ENCODE measurements at places on chromosomes 1 and 21. TPM values are rescaled to one million over a fixed set of nuclear protein-coding genes. Genes with fewer than 3 reads are reported as not detected.

DNA sequence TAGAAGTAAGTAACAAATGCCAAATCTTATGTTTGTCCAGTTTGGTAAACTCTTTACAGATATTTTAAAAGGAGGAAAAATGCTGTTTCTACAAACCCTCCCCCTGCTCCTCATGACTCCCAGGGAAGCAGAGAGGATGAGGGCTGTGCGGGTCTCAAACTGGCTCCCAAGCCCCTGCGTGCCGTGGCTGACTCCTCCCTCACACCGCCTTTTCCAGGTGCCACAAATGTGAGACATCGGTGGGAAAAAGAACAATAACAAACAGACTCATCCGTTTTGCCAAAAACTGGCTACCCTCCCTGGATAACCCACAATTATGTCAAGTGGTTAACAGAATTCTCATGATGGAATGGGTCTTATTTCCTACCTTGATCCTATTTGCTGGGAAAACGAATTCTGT, 594.6 kb downstream of the PTPRU start:
- H3K27me3 ChIP-seq, result no peaks in the 10 kb centered on the region
- no peak overlapping the region for H3K27ac ChIP-seq
- no peak for DNase-seq
- no peaks in the 10 kb centered on the region for H3K36me3 ChIP-seq
- no peak overlapping the region for H3K4me3 ChIP-seq
- no peaks in the 10 kb centered on the region for H3K4me1 ChIP-seq

- H3K27ac ChIP-seq, result no peak overlapping the region
- H3K4me3 ChIP-seq, result no peak overlapping the region
- H3K4me1 ChIP-seq, result no peaks in the 10 kb centered on the region
- H3K36me3 ChIP-seq, result no peaks in the 10 kb centered on the region
- DNase-seq, result no peak
Observed at GRCh38 chr1:218472885-218473284, 127.7 kb downstream of the TGFB2 start.

DNA sequence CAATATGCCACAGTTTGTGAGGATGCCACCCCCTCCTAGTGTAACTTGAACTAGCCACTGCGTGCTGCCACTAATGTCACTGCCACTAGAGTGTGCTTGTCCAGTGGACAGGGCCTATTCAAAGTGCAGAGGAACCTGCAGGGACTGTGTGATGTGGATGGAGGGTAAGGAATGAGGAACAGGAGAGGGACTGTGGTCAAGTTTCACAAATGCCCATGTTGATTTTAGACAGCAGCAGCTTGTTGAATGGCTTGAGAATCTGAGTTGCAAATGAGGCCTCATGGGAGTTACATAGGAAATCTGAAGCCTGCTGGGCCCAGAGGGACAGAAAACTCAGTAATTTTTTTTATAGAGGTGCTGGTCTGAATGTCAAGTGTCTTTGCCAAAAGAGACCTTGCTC, 112.3 kb downstream of the HHAT start:
- no peak overlapping the region for H3K4me3 ChIP-seq
- H3K27ac ChIP-seq, result no peak overlapping the region
- H3K36me3 ChIP-seq, result no peaks in the 10 kb centered on the region
- no peaks in the 10 kb centered on the region for H3K27me3 ChIP-seq

- no peak for DNase-seq
- no peak overlapping the region for H3K4me3 ChIP-seq
- H3K27me3 ChIP-seq, result no peaks in the 10 kb centered on the region
- peaks cover 60% of the 10 kb centered on the region for H3K4me1 ChIP-seq
- H3K36me3 ChIP-seq, result no peaks in the 10 kb centered on the region
Observed at GRCh38 chr1:10727751-10728232, 68.7 kb downstream of the CASZ1 start.

SLFNL1 gene
- 7.8 TPM for total RNA-seq
